Stimulated activated effector memory CD8-positive, alpha-beta T cell treated with anti-CD3 and anti-CD28 coated beads, Interleukin-12 subunit alpha, Interleukin-12 subunit beta, amount 100 ng/mL, for 72 hours (primary cell): ENCODE measurements at places on chromosomes 4 and X.

- no peak for DNase-seq
These were observed 379.1 kb upstream of the TEX13C start for GRCh38 chrX:124940531-124940930.

DNA sequence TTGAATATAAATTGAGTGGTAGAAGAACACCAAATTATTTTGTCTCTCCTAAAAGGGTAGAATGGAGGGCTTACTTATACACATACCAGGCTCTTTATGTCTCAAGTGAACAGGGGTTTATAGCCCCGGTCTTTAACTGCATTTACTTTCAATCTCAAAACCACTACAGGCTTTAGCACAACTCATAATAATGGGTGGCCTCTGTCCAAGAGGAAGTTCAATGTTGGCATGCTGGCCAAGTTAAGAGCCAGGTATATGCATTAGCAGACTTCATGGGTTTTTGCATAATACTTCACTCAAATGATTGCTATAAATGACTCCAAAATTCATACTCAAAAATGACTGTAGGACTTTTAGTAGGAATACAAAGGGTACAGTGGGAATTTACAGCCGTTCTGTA is 118.5 kb upstream of the OTUD4 start:
- no peak for DNase-seq

DNA sequence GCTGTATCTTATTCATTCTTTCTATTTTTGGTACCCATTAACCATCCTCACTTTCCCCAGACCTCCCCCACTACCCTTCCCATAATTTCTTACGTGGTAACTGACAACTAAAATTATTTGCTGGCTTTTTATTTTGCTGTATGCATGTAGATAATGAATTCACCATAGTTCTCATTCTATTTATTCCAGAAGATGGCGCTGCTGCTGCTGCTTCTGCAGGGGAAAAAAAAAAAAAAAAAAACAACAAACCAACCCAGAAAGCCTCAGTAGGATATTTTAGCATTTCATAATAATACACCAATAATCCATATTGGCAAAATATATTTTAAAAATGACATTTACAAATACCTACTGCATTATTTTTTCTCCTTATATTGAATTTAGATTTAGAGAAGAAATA is 416.6 kb upstream of the MAGEB18 start:
- no peak for DNase-seq

DNA sequence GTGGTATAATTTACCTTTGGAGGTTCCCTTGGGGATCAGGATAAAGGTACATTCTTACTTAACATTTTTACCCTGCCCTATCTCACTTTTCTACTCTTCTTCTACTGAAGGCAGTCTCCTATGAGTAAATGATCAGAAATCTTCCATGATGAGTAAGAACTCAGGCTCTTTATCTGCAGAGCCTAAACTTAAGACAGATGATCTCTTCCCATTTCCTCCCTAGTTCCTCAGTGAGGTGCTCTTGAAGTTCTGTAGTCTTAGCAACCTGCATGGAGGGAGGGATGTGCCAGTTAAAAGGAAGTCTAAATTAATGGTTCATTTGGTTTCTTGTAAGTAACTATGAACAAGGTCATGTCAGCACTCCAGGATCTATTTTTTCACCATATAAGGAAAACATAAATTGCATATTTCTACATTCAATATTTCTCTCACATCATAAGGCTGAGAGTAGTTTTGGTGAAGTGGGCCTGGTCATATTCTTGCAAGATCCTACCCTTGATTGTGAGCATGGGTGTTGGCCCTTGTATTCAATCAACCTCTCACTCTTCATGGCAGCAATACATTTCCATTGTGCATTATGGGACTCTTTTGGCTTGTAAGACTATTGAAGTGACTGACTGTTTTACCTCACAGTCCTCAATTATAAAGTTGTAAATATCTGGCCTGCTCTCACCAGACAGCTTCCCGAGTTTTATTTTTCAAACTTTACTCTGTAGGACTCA is 295.5 kb downstream of the SLC7A11 start:
- DNase-seq = no peak

DNA sequence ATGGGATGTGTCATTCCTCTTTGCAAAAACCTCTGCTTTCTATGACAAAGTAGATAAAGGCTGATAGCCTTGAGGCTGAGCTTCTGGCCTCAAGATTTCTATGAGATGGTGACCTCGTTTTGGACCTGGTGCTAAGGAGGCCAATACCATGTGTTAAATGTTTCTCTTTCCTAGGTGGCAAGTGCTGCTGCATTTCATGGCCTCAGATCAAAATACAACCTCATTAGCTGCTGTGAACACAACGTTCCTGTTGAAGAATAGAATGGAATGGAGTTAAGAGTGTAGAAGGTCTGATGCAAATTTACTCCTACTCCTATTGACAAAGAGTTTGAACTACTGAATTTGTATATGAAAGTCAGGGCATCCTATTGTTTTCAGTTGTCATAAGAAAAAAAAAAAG is 112.0 kb downstream of the C4orf51 start:
- no peak for DNase-seq

DNA sequence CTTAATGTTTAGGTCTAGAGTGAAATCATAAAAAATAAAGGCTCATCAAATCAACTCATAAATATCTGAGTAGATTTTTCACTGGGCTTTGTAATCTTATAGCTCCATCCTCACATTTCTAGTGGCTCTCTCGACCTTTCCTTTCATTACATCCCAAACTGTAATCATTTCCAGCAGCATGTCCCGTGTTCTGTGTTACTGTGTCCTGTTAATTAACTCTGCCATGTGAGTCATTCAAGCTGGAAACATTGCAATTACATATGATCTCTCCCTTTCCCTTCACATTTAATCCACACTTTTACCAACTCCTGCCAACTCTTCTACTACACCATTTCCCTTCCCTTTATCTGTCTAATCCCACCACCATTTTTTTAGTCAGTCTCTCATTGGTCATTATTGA is 75.5 kb downstream of the UGT8 start:
- no peak for DNase-seq

DNA sequence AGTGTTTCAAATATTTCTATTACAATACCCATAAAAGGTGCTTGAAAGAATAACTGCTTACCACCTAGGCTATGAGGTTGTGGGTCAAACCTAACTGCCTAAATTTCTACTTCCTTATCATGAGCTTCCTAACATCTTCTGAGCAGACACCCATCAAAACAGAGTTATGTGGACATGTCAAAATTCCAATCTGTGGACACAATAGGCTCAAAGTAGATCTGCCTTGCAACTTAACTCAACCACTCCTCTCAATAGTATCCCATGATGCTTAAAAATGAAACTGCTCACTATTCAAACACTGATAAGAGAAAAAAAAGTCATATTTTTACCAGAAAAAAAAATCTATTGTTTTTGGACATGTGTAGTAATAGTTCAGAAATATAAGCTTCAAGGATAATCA is 462.7 kb downstream of the INPP4B start:
- no peak for DNase-seq

GRCh38 chr4:1203026-1203616 is 30.7 kb upstream of the SPON2 start:
- no peak for DNase-seq

DNA sequence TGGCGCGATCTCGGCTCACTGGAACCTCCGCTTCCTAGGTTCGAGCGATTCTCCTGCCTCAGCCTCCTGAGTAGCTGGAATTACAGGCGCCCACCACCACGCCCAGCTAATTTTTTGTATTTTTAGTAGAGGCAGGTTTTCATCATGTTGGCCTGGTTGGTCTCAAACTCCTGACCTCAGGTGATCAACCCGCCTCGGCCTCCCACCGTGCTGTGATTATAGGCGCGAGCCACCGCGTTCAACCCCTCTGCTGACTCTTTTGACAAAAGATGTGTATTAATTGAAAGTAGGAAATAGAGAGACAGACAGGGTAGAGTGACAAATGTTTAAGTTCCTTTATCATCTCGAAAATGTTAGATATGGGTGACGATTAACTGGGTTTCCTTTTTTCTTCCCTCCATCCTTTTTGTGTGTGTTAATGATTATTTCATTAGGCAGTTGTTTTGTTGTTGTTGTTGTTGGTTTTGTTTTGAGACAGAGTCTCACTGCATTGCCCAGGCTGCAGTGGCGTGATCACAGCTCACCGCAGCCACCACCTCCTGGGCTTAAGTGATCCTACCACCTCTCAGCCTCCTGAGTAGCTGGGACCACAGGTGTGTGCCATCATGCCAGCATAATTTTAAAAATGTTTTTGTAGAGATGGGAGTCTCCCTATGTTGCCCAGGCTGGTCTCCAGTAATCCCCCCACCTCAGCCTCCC is 79.5 kb downstream of the KDM6A start:
- DNase-seq = no peak

GRCh38 chrX:70089604-70090297 is 27.5 kb downstream of the OTUD6A start:
- no peak for DNase-seq

DNA sequence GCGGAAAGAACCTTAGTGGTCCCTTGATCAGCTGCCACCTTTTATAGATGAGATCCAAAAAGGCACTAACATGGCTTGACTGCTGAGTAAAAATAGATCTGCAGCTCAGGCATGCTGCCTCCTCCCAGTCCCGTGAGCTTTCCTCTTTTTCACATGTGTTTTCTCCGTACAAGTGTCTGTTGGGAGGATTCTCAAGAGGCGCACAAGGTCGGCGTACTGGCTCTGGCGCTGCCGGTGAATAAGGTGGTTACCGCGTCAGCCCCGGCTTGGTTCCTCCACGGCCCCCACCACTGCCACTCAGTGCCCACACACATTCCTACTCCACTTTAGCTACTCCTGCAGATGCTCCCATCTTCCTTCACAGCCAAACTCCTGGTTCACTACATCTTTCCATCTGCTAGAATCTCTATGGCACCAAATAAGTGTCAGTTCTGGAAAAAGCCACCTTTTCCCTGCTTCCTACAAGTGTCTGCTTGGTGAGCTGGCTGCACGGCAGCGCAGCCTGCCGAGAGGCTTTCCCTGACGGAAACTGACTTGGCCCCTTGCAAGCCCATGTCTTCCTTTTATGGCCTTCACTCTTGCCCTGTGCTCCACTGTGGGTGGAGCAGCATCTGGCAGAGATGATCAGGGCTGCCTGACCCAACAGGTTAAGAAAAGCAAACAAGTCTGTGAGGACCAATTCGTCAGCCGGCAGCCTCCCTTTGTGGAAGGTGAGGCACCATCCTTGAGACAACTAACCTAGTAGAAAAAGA is 99.8 kb downstream of the KLHL8 start:
- DNase-seq = no peak

DNA sequence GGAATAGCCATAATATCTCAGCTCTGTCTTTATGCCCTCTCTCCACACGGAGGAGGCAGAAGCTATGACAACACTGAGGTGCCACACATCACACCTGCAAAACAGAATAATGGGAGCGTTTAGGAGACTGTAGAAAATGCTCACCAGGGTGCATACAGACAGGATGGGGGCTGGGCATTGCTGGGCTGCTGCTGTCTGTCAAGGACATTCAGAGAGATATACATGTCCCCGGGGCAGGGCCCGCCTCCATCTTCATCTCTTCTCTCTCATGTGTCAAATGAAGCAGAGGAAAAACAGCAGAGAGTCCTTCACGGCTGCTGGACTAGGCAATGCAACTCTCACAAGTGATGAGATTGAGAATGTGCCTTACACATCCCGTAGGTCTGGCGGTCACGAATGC is 65.3 kb upstream of the DHRSX start:
- DNase-seq = no peak

GRCh38 chr4:148239494-148239985 is 202.7 kb downstream of the NR3C2 start:
- DNase-seq = no peak

GRCh38 chrX:74465424-74465823 is 44.1 kb downstream of the SLC16A2 start:
- no peak for DNase-seq

- no peak for DNase-seq
These were observed 6.4 kb upstream of the HERC3 start for GRCh38 chr4:88585917-88586316.

GRCh38 chr4:25022766-25023165 is 8.0 kb downstream of the LGI2 start:
- no peak for DNase-seq

DNA sequence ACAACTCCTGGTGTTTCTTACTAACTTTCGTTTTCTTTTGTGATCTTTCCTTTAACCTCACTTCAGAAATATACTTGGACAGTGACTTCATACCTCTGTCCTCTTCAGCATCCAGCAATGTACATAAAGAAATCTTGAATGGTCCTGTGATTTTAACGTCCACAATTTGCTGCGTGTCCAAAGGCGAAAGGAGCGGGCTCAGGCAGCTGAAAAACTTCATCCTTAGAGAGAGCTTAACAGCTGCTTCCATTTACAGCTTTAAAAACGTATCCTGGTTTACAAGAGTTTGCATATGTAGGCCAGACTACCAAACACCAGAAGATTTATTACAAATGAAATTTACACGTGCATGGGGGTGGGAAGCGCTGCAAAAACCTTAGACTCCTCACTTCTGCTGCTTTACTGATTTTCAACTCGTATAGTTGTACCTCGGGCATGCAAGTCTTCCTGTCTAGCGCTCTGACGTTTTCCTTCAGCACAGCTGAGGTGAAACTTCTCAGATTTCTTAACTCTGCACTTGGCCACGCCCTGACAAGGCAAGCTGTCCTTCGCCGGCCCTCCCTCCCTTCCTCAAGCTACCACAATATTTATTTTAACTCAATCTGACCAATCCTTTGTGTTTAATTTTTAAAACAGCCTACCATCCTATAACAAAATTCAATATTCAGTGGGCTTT is 406.4 kb downstream of the FAM47A start:
- DNase-seq = no peak

GRCh38 chr4:145734576-145735346 is 54.8 kb downstream of the C4orf51 start:
- DNase-seq = no peak

- DNase-seq = no peak
These were observed 37.9 kb upstream of the PAPSS1 start for GRCh38 chr4:107757864-107758476.

GRCh38 chrX:30822068-30822681 is 66.9 kb downstream of the TAB3 start:
- DNase-seq = no peak

DNA sequence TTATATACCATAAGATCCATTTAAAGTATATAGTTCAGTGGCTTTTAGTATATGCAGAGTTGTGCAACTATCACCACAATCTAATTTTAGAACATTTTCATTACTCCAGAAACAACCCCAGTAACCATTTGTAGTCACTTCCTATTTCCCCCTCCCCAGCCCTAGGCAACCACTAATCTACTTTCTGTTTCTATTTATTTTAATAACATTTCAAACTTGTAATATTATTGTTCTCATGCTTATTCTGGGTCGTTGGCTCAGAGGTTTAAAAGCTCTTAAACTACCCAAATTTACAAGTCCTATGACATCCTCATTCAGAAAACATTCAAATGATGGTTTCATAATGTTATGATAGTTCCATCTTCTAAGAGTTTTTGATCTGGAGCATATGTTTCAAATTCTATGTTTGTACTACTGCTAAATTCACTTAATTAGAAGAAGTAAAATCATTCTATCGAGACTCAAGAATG is 18.4 kb downstream of the XIAP start:
- DNase-seq = no peak
